ENCODE measurements at places on chromosomes 5 and 9. TPM values are rescaled to one million over a fixed set of nuclear protein-coding genes. Genes with fewer than 3 reads are reported as not detected.

The FUT7 gene
- not detected for total RNA-seq

The NIM1K gene
- 0.26 TPM for total RNA-seq

- no peaks in the 10 kb centered on the region for H3K4me1 ChIP-seq
- no peak overlapping the region for H3K4me3 ChIP-seq
- H3K27me3 ChIP-seq, result peaks cover 2% of the 10 kb centered on the region
- H3K27ac ChIP-seq, result no peak overlapping the region
- DNase-seq, result no peak
These were observed 78.1 kb upstream of the MAMDC2 start for GRCh38 chr9:69965416-69966145.

- no peaks in the 10 kb centered on the region for H3K36me3 ChIP-seq
- no peak overlapping the region for H3K27ac ChIP-seq
These were observed 269.5 kb downstream of the CD180 start for GRCh38 chr5:66927140-66927539.

- peak overlapping the region; percentile 65 for H3K27ac ChIP-seq
- no peaks in the 10 kb centered on the region for H3K4me1 ChIP-seq
- no peak overlapping the region for H3K4me3 ChIP-seq
- H3K36me3 ChIP-seq, result peaks cover 34% of the 10 kb centered on the region
These were observed 13.0 kb downstream of the HIGD2A start for GRCh38 chr5:176401281-176402205.

- no peak overlapping the region for H3K27ac ChIP-seq
- no peak for DNase-seq
- peaks cover 2% of the 10 kb centered on the region for H3K36me3 ChIP-seq
- no peak overlapping the region for H3K4me3 ChIP-seq
- H3K27me3 ChIP-seq, result no peaks in the 10 kb centered on the region
These were observed 43.8 kb upstream of the FCN1 start for GRCh38 chr9:134961331-134962064.

The ZFP2 gene
- 3.5 TPM for total RNA-seq

The PPP1R2B gene
- total RNA-seq, result 0.39 TPM

- no peak for DNase-seq
- H3K4me1 ChIP-seq, result no peaks in the 10 kb centered on the region
- H3K27ac ChIP-seq, result no peak overlapping the region
- no peaks in the 10 kb centered on the region for H3K36me3 ChIP-seq
- no peak overlapping the region for H3K4me3 ChIP-seq
- peaks cover 16% of the 10 kb centered on the region for H3K27me3 ChIP-seq
These were observed 120.2 kb upstream of the CCDC152 start for GRCh38 chr5:42636425-42636824.

The SAP30L gene
- total RNA-seq, result 45.5 TPM

The C9orf152 gene
- not detected for total RNA-seq

The KCNV2 gene
- not detected for total RNA-seq

- H3K4me3 ChIP-seq, result no peak overlapping the region
- no peak for DNase-seq
- H3K27ac ChIP-seq, result no peak overlapping the region
- peaks cover 10% of the 10 kb centered on the region for H3K4me1 ChIP-seq
These were observed 111.2 kb downstream of the GALNT10 start for GRCh38 chr5:154301726-154302125.

DNA sequence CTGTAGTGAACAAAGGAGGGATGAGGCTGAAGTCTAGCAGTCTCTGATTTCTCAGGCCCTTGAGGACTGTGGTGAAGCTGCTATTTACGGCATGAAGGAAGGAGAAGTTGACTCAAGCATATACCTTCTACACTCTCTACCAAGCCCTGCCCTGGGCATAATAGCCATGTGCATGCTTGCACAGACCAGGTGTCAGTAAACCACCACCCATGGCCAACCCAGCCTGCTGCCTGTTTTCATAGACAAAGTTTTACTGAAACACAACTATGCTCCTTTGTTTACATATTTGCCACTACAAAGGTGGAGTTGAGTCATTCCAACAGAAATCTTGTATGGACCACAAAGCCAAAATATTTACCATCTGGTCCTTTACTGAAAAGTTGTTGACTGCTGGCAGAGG lies 126.9 kb downstream of the PAPPA start:
- no peaks in the 10 kb centered on the region for H3K4me1 ChIP-seq
- H3K4me3 ChIP-seq, result no peak overlapping the region
- H3K27me3 ChIP-seq, result peaks cover 7% of the 10 kb centered on the region

The AHRR gene
- 7.6 TPM for total RNA-seq

The WNT8A gene
- total RNA-seq, result not detected

DNA sequence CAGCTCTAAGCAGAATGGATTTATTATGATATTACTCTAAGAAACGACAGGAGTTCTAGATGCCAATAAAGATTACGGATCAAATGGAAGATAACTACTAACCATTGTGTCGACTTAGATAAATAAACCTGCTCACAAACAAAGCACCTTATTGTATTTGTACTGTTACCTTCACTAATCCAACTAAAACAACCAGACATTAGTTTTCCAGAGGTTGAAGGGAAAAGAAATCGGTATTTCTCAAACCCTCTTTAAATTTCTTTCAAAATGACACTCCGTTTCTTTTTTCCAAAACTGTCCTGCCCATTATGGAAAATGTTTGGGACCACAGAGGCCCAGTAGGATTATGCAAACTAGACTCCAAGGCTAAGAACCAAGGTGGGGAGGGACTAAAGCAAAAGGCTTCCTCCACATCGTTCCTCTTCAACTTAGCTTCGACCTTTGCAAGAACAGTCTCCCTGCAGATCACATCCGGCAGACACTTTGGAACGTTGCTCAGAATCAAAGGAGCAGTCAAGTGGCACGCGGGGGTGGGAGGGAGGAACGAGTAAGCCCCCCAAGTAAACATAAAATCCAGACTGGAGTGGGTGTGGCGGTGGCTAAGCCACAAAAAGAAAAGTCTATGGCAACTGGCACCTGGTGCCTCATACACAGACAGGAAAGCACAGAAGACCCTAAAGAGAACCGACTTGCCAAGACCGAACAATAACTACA lies 2.7 kb downstream of the MLLT3 start:
- no peaks in the 10 kb centered on the region for H3K27me3 ChIP-seq
- peak; percentile 34 for DNase-seq
- H3K4me3 ChIP-seq, result peak overlapping the region; percentile 92
- H3K4me1 ChIP-seq, result peaks cover 68% of the 10 kb centered on the region
- peaks cover 4% of the 10 kb centered on the region for H3K36me3 ChIP-seq
- peak overlapping the region; percentile 91 for H3K27ac ChIP-seq

- no peak for DNase-seq
- H3K4me1 ChIP-seq, result no peaks in the 10 kb centered on the region
- no peaks in the 10 kb centered on the region for H3K36me3 ChIP-seq
- no peak overlapping the region for H3K4me3 ChIP-seq
- no peak overlapping the region for H3K27ac ChIP-seq
These were observed 231.3 kb downstream of the NPR3 start for GRCh38 chr5:32942225-32942989.

The STK32A gene
- not detected for total RNA-seq

GRCh38 chr5:24094081-24094679 lies 550.6 kb downstream of the CDH10 start:
- no peak for DNase-seq
- no peak overlapping the region for H3K27ac ChIP-seq
- H3K4me3 ChIP-seq, result no peak overlapping the region
- H3K27me3 ChIP-seq, result no peaks in the 10 kb centered on the region
- no peaks in the 10 kb centered on the region for H3K36me3 ChIP-seq

DNA sequence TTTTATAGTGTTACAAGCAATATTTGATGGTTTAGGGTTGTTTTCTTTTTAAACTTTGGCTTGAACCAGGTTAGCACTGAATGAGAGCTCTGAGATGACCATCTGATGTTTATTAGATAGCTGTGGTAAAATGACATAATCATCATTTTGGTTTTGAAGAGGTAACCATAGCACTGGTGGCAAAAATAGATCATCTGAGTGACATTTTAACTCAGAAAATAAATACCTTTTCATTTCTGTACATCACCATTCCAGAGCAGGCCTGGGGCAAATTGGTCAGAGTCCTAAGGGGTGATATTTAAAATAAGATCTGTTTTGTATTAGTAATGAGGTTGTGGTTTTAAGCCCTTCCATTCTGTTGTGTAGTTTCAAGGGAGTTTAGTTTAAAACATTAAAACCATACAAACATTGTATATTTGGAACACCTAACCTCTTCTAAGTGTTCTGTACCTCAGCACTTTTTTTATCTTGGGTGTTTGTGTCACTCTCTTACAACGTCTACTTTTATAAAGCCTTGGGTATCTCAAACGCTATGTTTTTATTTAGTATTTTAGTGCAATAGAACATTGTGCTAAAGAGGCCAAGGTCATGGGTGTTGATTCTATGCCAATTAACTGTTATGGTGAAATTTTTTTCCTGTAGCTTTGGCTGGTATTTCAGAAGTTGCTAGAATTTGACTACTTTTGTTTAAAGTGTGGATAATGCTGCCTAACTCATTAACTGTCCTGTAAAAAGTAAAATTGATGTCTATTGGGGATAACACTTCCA lies 166.1 kb downstream of the CD180 start:
- peaks cover 4% of the 10 kb centered on the region for H3K36me3 ChIP-seq
- peaks cover 12% of the 10 kb centered on the region for H3K4me1 ChIP-seq
- no peaks in the 10 kb centered on the region for H3K27me3 ChIP-seq

The DMRTA1 gene
- total RNA-seq, result not detected

DNA sequence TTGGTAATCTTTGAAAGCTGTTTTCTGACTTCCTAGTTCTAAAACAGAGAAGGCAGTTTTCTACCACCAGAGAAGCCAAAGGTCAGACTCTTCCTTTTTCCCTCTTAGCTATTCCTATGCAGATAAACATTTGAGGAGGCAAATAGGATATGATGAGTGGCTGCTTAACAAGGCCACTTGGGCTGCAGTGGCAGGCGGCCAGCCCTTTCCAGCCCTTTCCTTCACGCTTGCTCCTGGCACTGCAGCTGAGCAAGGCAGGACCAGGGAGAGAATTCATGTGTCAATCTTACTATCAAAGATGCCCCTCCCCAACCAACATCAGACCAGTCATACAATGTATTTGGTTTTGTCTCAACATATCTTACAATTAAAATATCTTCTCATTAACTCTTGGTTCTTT lies 36.8 kb upstream of the RNF38 start:
- H3K4me3 ChIP-seq, result no peak overlapping the region
- H3K4me1 ChIP-seq, result peaks cover 54% of the 10 kb centered on the region
- H3K27me3 ChIP-seq, result no peaks in the 10 kb centered on the region

- no peak overlapping the region for H3K27ac ChIP-seq
- peaks cover 97% of the 10 kb centered on the region for H3K27me3 ChIP-seq
- peaks cover 2% of the 10 kb centered on the region for H3K36me3 ChIP-seq
- no peak for DNase-seq
These were observed 199.4 kb downstream of the MEF2C start for GRCh38 chr5:88683506-88684135.

GRCh38 chr9:7561527-7562080 lies 238.0 kb downstream of the DMAC1 start:
- no peak overlapping the region for H3K4me3 ChIP-seq
- peaks cover 4% of the 10 kb centered on the region for H3K27me3 ChIP-seq
- no peak overlapping the region for H3K27ac ChIP-seq
- no peak for DNase-seq
- H3K36me3 ChIP-seq, result no peaks in the 10 kb centered on the region

DNA sequence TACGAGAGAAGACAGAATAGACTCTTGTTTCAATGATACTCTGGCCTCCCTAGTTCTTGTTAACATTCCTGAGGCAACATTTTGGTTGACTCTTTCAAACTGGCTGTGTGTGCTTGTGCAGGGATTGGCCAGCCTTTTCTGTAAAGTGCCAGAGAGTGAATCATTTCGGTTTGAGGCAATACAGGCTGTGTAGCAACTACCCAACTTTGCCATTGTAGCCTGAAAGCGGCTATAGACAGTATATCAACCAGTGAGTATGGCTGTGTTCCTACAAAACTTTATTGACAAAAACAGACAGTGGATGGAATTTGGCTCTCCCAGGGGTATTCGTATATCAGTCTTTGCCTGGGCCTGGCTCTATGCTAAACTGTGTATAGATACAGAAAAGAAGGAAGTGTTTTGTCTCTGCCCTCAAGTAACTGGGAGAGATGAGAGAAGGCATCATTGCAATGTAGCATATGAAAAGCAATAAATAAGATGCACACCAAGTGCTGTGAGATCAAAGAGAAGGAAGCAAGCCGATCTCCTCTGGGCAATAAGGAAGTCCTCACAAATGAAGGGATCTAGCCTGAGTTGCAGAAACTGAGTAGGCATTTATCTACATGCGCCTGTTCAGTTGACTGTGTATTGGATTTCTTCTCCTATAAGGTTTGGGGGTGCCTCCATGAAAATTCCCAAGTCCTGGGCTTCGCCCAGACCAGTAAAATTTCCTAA lies 568.0 kb upstream of the KLF4 start:
- no peak overlapping the region for H3K27ac ChIP-seq

GRCh38 chr5:150078802-150079689 lies 7.3 kb downstream of the CSF1R start:
- no peaks in the 10 kb centered on the region for H3K36me3 ChIP-seq
- H3K4me3 ChIP-seq, result no peak overlapping the region
- peaks cover 18% of the 10 kb centered on the region for H3K27me3 ChIP-seq
- DNase-seq, result no peak

DNA sequence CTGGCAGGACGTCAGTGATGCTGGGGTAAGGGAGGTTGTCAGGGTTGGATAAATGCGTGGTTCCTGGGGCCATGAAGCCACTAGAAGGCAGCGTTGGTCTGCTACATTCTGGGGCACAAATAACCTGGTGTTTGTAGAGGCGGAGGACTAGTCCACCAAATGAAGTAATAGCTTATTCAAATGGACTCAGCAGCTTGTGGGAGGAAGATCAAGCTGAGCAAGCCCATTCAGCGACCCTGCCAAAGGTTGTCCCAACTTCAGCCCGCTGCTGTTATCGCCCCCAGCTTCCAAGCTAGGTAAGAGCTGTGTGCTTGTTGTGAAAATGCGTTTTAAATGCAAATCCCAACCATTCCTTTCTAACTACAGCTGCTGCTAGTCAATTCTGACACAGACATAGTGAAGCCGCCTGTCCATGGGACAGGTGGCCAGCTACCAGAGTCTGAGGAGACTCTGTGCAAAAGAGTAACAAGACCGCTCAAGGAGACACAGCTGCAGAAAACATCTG lies 7.6 kb upstream of the FAM240B start:
- H3K27ac ChIP-seq, result no peak overlapping the region
- no peaks in the 10 kb centered on the region for H3K36me3 ChIP-seq
- DNase-seq, result no peak
- peaks cover 12% of the 10 kb centered on the region for H3K27me3 ChIP-seq
- no peak overlapping the region for H3K4me3 ChIP-seq

The IL17B gene
- total RNA-seq, result not detected

The ZNF883 gene
- 2.7 TPM for total RNA-seq

The CNTLN gene
- not detected for total RNA-seq

The FOXD4L3 gene
- total RNA-seq, result 0.25 TPM

DNA sequence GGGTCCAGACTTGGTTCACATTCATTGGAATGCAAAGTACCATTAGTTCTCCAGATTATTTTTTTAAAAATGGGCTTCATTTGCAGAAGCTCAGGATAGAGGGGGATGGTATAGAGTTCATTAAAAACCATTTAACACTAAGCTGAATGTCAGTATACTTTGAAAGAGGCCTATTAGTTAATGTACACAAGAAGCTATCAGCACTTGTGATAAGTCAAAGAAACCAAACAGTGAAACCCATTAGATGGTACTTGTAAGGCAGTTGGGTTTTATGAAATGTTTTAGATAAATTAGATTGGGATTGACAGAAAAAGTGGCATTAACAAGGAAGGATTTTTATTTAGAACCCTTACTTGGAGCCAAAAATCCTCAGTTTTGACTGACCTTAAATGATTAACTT lies 229.2 kb upstream of the MPDZ start:
- no peaks in the 10 kb centered on the region for H3K4me1 ChIP-seq
- H3K27ac ChIP-seq, result no peak overlapping the region
- H3K27me3 ChIP-seq, result no peaks in the 10 kb centered on the region
- no peaks in the 10 kb centered on the region for H3K36me3 ChIP-seq
